ENCODE measurements at places on chromosomes 5 and 9.

GRCh38 chr5:44637916-44638869 lies 170.6 kb upstream of the MRPS30 start:
- no peak for DNase-seq

GRCh38 chr9:77063645-77064285 lies 44.3 kb downstream of the FOXB2 start:
- no peak for DNase-seq

GRCh38 chr5:140038373-140038957 lies 4.6 kb downstream of the NRG2 start:
- DNase-seq = no peak

GRCh38 chr5:370311-370958 lies 48.9 kb downstream of the AHRR start:
- no peak for DNase-seq

DNA sequence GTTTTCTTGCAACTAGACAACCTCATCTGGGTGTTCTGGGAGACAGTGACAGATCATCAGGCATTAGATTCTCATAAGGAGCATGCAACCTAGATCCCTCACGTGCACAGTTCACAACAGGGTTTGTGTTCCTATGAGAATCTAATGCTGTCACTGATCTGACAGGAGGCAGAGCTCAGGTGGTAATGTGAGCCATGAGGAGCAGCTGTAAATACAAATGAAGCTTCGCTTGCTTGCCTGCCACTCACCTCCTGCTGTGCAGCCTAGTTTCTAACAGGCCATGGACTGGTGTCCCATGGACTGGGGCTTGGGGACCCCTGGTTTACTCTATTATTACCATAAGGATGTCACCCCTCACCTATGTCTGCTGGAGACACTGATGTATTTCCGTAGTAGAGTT lies 166.8 kb downstream of the PSAT1 start:
- no peak for DNase-seq

DNA sequence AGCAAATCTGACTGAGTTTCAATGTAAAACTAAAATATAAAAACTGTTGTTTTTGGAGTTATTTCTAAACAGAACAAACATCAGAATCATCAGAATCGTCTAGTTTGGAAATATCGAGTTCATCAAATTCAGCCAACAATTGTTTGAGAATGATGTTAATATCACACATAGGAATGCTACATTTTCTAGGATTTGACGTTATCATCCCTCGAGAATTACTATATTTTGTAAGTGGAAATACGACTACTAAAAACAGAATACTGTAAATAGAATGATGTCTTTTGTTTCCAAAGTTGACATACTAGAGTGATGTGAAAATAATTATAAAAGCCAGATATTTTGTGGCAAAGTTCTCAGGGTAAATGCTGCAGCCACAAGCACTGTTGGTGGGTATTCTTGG lies 805.9 kb downstream of the TLE1 start:
- no peak for DNase-seq

GRCh38 chr5:128770907-128771306 lies 194.4 kb upstream of the SLC27A6 start:
- DNase-seq = no peak

DNA sequence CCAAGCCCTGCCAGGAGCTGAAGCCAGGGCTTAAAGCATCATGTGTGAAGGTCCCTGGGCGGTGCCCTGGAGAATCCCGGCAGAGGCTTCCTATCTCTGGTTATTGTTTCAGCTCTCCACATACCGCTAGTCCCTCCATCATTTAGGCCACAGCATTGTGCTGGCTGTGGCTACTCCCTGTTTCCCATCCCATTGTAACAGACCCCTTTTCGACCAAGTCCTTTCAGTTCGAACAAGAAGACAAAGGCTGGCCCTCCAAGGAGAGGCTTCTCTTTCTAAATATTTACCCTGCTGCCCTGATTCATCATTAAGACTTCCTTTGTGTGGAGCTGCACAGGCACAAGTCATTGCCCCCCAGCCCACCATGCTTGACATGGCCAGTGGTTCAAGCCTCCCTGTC lies 41.6 kb downstream of the NEUROG1 start:
- no peak for DNase-seq

- no peak for DNase-seq
These were observed 61.4 kb downstream of the KIAA1958 start for GRCh38 chr9:112548051-112548440.

DNA sequence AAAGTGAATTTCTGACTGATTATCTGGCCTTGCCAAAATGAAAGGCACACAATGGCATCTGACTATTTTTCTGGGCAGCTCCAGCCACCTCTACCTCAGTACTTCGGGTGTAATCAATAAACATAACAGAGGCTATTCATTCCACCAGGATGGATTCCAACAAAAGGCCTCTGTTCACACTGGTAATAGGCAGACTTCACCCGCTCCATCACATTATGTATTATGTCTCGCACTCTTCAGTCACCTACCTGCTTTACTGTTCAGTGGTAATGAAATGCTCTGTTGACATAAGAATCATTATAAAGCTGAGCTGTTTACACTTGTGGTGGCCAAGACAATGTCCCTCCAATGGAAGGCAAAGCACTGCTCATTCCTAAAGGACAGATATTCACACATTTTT lies 1333.7 kb upstream of the WWC1 start:
- DNase-seq = no peak

GRCh38 chr5:2702096-2702879 lies 49.2 kb downstream of the IRX2 start:
- no peak for DNase-seq

DNA sequence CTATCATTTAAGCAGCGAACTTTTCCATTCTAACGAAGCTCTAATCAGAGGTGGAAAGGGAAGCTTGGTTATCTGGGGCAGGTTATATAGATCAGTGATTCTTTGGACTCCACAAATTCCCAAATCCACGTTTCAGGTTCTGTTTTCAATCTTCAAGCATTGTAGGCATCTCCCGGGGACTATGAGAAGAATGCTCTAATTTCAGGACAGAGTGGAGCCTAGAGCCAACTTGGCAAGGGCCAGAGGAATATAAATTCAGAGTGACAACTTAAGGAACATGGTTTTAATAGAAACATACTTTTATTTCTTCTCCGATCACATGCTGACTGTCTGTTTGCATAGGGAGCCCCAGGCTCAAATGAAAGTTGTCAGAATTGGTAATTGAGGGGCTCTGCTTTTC lies 514.0 kb upstream of the KLF4 start:
- no peak for DNase-seq

GRCh38 chr5:114101153-114101552 lies 260.7 kb upstream of the KCNN2 start:
- no peak for DNase-seq
